ENCODE measurements at places on chromosomes 2 and 18.

GRCh38 chr18:49682173-49682802 is 120.4 kb downstream of the LIPG start:
- DNase-seq, result no peak

DNA sequence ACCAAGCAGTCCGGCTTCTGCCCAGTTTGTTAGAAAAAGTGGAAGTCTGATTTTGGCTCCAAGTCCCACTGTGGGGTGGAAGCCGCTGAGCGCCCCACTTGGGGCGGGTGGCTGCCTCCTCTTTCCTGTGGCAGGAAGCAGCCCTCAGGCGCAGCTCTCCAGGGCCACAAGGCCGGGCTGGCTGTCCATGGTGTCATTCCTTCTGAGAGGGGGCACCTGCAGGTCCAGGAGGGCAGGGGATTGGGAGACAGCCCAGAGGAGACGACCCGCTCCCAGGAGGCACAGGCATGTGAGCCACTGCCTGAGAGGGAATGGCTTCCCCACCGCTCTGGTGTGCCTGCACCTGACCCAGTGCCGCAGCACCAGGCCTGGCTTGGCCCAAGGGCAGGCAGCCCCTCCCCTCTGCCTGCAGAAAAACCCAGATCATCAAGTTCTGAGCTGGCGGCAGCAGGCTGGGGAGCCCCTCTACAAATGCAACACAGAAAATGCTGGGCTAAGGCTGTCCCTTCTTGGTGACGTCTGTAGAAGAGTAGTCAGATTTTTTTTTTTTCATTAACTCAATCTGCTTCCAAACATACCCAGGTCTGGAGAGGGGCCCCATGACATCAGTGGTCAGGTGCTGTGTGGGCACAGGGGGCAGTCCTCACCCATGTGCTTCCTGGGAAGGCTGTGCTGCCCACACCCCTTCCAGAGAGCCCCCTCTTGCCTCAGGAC is 38.4 kb downstream of the HS6ST1 start:
- DNase-seq, result no peak

- DNase-seq, result no peak
Measured at GRCh38 chr2:101729521-101730190, 32.1 kb downstream of the MAP4K4 start.

DNA sequence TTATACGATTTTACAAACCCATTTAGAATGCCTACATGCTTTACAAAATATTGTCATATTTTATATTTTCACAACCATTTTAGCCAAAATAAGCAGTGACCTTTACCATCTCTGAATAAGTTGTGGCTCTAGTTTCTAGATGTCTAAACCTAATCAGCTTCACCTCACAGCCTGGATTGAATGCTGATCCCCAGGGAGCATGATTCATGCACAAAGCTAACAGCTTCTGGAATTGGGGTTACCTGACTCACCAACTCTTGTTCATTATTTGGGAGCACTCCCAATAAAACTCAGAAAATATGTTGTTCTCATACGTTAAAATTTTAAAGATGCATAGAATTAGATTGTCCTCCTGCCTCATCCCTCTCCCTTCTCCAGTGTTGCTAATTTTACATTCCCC is 611.7 kb upstream of the NETO1 start:
- DNase-seq, result no peak

- DNase-seq, result no peak
Measured at GRCh38 chr2:55518841-55519165, 715 bp upstream of the CFAP36 start.

- DNase-seq, result no peak
Measured at GRCh38 chr18:58784601-58785137, 80.0 kb upstream of the ZNF532 start.

- DNase-seq, result no peak
Measured at GRCh38 chr2:22952656-22953225, 432.2 kb upstream of the KLHL29 start.

GRCh38 chr18:26655525-26656430 is 107.4 kb upstream of the KCTD1 start:
- no peak for DNase-seq

DNA sequence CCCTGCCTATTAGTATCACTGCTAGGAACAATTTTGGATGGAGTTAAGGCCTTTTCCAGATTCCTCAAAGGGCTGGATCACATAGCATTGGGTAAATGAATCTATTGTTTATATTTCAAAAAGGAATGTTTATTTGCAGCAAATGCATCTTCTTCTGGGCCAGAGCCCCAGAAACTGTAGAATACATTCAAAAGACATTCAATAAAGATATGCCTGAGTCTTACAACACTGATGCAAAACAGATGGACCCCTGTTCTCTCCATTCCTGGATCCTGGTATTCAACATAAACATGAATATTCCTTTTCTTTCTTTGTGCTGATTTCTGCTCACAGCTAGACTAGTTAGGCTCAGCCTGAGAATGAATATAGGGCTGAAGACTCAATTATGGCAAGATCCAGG is 227.2 kb upstream of the KLHL29 start:
- DNase-seq, result no peak

- no peak for DNase-seq
Measured at GRCh38 chr2:193518041-193518817, 1323.5 kb upstream of the TMEFF2 start.

- DNase-seq, result no peak
Measured at GRCh38 chr2:72920318-72921087, 3.2 kb downstream of the EMX1 start.

GRCh38 chr2:151097128-151097527 is 164.5 kb downstream of the RBM43 start:
- DNase-seq, result no peak

DNA sequence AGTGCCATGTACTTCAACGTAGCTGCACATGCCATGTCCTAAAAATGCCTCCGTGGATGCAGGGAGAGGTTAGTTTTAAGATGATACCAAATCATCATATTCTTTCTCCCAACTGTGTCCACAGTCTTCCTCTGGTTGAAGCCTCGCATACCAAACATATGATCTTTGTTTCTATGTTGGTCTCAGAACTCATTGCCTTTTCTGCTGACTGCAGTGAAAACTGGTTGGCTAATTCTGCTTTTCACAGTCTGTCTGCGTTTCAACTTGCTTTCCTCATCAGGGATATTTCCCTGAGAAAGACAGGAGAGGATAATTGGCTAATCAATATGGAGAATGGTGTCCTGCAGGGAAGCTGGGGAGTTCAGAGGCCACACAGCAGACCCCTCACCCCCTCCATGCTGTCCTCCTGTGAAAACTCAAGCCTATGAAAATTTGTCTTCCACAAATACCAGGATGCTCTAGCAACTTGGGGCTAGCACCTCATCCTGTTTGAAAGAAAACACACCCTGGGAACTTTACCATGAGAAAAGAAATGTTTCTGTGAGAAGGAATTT is 192.2 kb upstream of the PXDN start:
- no peak for DNase-seq
